Keratinocyte (primary cell): ENCODE measurements at places on chromosomes 6 and 20. TPM values are rescaled to one million over a fixed set of nuclear protein-coding genes. Genes with fewer than 3 reads are reported as not detected.

- no peak for DNase-seq
Observed at GRCh38 chr6:161951126-161951525, 677.3 kb upstream of the AGPAT4 start.

DNA sequence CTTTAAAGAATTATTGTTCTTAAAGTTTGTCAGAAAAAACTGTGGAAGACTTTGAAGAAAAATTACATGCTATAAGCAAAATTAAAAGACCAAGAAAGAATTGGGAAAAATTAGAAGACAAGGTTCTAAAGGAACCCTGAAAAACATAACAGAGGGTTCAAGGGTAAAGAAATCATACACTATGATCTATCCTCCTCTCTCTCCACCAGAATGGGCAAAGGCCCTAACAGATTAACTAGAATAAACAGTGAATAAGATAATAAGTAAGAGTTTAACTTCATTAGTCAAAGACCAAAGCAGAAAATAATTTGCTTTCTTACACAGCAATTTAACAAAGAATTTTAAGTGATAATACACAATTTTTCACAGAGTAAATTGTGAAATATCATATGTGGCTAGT, 201.2 kb upstream of the PDE10A start:
- no peak for DNase-seq

DNA sequence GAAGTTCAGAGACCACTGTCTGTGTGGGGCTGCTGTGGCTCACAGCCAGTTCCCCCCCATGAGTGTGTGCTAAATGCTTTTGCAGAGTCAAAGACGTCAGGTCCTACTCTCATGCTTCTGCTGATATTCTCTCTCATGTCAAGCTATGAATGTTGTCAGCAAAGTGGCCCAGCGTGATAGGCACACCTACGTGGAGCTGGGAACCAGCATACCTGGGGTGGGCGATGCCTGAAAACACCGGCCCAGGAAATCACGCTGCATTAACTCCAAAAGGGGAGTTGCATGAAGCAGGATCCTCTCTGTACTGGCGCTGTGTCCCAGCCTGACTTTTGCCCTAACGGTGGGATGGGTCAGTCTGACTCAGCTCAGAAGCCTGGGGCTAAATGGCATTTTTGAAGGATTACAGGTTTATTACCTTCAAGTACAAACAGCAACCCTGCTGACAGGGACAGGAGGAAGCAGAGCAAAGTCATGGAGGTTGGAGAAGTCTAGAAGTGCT, 9.0 kb upstream of the MRPS10 start:
- DNase-seq = peak; percentile 97

- no peak for DNase-seq
Observed at GRCh38 chr6:137880746-137881521, 13.9 kb downstream of the TNFAIP3 start.

PPT2 gene
- polyA plus RNA-seq = 15.0 to 21.0 TPM (median 15.6 TPM) in 3 replicates

PCK1 gene
- polyA plus RNA-seq = not detected in 3 replicates

DNA sequence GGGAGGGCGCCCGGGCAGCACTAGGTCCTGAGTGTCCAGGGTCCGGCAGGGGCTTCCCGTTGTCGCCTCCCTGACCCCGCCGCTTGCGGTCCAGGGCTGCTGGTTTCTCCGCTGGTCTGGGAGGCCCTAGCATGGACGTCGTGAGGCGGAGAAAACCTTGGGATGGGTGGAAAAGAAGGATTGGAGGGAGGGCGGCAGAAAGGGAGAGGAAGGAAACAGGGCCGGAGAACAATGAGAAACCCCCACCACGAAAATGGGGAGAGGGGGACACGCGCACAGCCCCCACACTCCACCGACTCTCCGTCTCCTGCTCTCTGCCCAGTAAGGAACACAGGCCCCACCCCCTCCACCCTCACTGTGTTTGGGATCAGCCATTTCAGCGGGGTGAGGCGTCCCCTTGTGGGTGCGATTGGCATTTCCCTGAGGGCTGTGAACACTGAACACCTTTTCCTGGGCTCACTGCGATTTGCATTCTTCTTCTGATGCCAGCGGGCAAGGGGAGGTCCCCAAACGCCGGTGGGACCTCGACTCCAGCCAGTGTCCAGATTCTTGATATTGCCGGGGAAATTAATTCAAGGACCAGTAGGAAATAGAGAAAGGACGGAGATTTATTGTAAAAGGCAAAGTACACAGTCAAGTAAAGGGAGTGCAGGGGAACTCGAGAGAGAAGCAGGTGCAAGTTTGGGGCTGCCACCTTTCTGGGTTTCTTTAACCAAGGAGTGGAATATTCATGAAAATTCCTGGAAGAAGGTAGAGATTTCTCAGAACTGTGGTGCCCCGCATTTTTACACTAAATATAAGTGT, 3.3 kb upstream of the RAET1G start:
- no peak for DNase-seq

GRCh38 chr20:37375227-37375626, 29.3 kb downstream of the SRC start:
- DNase-seq = no peak

DNA sequence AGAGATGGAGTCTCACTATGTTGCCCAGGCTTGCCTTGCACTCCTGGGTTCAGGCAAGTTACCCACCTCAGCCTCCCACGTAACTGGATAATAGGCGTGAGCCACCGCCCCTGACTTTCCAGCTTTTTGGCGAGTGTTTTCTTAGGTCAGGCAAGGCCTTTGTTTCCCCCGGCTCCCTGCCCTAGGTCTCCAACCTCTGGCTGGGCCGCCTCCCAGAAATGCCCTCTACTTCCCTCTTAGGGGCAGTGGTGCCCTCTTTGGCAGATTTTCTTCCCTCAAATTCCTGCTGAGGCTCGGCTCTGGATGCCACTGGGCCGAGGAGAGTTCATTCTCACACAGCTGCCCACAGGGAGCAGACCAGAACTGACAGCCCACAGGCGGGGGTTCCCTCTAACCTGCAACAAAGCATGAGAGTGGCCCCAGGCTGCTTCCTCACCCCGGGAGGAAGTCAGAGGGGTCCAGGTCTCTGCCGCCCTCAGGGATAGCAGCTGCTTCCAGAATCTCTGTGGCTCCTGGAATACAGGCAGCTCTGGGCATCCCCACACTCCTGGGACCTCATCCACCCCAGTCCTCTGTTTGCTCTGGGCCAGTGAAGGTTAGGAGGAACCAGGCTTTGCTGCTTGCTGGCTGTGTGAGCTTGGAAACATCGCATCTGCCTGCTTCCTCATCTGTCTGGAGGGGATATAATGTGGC, 56.5 kb downstream of the TCP11 start:
- DNase-seq = no peak

DNA sequence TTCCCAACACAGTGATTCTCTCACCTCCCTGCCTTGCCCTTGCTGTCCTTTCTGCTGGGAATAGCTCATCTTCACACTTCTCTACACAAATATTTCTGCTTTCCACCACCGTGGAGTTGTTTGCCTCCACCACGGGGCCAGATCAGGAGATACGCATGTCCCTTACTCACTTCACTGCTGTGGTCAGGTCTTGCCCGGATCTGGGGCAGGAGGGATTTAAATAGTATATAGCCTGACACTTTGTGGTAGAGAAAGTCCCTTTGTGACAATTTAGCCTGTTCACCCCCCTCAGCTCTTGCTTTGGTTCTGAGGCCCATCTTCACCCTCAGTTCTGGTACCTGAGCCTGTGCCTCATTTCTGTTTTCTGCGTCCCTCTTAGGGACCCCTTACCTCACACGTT, 92.6 kb upstream of the PREP start:
- no peak for DNase-seq

DNA sequence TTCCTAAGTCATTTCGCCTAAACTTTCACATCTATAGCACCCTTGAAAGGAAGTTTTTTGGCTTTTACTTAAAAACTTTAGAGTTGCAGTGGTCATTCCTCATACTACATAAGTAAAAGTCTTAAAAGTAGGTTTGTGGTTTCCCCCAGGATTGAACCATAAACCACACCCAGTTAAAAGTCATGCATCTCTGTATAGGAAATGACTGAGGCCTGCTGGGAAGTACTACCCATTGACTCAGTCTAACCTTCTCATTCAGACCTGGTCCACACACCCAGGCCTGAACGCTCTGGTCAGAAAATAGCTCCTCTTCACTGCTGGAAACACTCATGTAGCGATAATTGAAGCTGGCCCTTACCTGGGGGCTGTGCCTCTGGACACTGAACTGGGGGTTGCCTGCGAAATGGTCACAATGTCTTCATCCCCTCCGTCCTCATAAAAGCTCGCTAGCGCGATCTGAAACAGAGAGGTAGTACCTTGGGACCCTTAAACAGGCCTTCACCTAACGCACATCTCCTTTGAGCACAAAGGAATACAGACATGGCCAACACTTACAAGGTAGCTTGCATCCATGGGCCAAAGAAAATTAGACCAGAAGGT, 2.6 kb downstream of the NSFL1C start:
- DNase-seq = no peak

- DNase-seq = no peak
Observed at GRCh38 chr6:34646714-34647113, 49.9 kb downstream of the ILRUN start.

TUBB2B gene
- 0.04 TPM in 1 of 3 replicates, not detected in the others for polyA plus RNA-seq

BTNL2 gene
- polyA plus RNA-seq = not detected in 3 replicates

- DNase-seq = no peak
Observed at GRCh38 chr6:65667916-65668656, 38.9 kb downstream of the EYS start.
